GM23248 (cell line): ENCODE measurements at places on chromosomes 6 and 20. TPM values are rescaled to one million over a fixed set of nuclear protein-coding genes. Genes with fewer than 3 reads are reported as not detected.

NNAT gene
- not detected in 2 replicates for total RNA-seq

FAM83B gene
- not detected in 2 replicates for total RNA-seq

DNA sequence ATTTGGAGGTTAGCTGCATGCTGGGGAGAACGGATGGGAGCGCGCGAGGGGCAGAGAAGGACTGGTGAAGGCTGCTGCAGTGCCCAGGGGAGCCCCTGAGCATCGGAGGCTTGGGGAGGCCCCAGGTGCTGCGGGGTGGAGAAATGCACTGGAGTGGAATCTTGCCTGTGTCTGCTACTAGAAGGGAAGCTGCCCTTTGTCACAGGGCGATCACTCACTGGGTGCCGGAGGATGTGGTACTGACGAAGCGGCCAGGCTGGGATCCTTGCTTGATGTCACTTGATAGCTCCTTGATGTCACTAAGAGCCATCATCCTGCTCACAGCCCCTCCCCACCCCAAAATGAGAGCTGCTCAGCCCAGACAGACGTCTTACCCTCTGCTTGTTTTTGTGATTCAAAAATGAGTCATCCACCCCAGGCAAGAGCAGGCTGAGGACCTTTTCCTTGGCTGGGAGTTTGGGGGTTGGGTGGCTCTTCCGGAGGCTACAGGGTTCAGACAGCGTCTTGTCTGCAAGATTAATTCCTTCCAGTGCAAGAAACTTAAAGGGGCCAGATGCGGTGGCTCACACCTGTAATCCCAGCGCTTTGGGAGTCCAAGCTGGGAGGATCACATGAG lies 62.6 kb upstream of the PMEPA1 start:
- DNase-seq, result peak; percentile 83

- DNase-seq, result peak; percentile 52
These were observed 38.4 kb downstream of the HS3ST5 start for GRCh38 chr6:114304304-114304887.

DNA sequence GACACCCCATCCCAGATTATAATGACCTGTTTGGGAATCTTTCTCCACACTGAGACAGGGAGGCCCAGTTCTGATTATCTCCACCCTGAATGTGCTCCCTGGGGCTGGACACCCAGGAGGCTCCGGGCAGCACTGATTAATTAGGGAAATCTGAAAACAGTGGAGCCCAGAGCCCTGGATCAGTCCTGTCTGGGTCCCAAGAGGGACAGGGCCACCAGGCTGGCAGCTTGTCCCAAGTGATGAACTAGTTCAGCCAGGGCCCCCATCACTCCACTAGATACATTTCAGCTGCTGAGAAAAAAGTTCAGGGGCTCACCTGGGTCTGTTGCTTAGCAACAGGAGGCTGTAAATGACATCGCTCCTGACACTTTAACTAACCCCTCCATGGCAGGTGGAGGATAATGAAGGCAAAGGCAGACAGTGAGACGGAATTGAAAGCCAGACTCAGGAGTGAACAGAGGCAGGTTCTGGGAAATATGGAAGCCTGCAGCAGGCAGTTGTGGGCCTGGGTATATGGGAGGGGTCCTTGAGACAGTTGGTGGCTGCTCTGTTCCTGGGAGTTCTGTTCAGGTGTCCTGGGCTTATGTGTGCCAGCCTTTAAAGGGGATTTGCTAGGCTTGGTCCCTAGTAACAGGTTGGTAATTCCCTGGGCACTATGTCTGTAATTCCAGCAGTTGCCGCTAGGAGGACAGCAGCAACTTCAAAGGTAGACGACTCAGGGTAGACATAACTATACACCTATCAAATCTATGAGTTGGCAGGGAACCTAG lies 78.3 kb upstream of the CTNNBL1 start:
- DNase-seq, result peak; percentile 32

- DNase-seq, result no peak
These were observed 18.9 kb upstream of the PMEPA1 start for GRCh38 chr20:57728762-57729161.

DNA sequence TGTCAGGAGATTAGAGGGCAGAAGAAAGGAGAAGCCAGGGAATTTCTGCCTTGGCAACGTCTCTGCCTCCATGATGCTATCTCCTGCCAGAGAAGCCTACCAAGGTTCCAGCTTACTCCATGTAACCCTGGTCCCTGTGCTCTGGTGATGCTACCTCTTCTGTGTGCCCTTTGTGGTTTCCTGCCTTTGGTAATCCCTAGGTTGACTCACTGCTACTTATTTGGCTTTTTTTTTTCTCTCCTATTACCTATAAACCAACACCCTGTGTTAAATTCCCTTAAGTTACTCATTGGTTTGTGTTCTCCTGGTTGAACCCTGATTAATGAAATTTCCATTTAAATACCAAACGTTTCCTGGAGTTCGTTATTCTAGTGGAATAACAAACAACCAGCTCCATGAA lies 527.8 kb upstream of the FLRT3 start:
- DNase-seq, result peak; percentile 57

DNA sequence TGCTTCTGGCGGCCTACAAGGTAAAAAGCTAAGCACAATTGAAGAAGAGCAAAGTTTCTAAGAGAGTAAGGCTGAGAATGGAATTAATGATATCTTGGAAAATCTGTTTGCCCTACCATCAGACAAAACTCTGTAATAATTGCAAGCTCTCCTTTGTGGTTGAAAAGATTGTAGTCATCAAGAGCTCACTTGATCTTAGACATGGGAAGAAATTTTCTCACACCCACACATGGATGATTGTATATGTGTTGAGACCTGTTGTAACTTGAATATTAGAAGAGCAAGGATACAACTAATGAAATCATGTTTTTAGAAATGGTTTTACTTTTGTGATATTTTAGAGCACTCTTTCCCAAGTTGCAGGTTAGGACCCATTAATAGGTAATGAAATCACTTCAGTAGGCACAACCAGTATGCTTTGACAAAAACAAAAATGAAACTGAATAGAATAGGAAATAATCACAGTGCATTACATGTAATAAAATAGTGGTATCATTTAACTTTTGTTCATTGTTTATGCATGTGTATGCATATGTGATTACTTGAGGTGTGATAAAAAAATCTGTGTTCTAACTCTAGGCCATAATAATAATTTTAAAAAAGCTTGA lies 14.0 kb downstream of the DCBLD1 start:
- peak; percentile 89 for DNase-seq

DNA sequence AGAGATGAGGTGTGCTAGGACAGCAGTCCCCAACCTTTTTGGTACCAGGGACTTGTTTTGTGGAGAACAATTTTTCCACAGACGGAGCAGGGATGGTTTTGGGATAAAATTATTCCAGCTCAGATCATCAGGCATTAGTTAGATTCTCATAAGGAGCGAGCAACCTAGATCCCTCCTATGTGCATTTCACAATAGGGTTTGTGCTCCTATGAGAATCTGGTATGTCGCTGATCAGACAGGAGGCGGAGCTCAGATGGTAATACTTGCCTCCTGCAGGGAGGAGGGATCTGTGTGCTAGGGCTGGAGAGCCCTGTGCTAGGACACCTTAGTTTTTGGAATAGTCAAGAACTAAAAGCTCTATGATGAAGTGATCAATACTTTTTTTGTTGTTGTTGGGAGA lies 2.5 kb downstream of the SMIM13 start:
- DNase-seq, result peak; percentile 41

DNA sequence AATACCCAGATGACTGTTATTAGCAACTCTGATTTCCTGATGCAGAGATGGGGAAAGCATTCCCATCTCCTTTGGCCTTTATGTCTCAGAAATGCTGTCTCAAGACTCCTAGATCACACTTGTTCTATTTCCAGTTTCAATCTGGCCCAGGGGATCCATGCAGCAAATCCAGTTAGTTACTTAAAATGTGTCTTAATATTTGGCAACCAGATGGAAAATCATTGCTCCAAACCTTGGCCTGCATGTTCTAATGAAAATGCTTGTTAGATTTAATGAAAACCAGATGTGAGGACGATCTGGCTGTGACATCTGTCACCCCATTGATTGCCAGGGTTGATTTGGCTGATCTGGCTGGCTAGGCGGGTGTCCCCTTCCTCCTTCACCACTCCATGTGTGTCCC lies 125.2 kb downstream of the TSHZ2 start:
- no peak for DNase-seq

DNA sequence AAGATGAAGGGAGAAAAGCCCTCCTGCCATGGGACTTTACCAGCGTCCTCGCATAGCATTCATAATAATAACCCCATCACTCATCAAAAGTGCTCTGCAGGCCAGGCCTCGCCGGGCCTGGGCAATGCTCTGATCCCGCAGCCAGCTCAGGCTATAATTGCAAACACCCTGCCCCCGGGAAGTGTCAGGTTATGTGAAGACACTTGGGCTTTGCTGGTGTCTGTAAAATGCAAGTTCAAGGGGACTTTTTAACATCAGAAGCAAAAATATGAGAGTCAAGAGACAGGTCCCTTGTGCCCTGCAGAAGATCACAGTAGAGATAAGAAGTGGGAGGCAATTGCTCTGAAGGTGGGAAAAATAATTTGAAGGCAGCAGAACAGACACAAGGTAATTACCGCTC lies 381.0 kb downstream of the MAFB start:
- no peak for DNase-seq

DNA sequence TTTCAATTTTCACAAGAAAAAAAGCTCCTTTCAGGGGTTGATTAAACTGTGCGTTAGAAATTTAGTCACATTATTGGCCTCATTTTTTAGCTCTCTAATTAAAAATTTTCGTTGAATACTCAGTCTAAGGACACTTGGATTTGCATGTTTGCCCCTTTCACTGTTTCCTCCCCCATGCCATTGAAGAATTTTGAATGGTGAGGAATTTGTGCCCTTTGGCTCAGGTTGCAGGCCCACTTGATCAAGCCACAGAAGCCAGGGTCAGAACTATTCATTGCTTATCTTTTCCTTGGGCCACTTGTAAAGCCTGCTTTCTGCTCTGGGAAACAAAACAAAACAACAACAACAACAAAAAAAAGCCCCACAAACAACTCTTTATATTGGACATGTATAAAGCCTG lies 12.2 kb downstream of the LIN28B start:
- no peak for DNase-seq

DNA sequence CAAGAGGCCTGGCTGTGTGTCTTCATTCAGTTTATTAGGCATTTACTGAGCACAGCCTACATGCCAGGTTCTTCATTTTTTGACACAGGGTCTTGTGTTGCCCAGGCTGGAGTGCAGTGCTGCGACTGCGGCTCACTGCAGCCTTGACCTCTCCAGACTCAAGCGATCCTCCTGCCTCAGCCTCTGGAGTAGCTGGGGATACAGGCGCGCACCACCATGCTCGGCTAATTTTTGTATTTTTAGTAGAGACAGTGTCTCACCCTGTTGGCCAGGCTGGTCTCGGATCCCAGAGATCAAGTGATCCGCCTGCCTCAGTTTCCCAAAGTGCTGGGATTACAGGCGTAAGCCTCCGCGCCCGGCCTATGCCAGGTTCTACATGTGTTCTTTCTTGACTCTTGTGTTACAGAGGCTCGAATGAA lies 601 bp upstream of the ATRN start:
- no peak for DNase-seq

DNA sequence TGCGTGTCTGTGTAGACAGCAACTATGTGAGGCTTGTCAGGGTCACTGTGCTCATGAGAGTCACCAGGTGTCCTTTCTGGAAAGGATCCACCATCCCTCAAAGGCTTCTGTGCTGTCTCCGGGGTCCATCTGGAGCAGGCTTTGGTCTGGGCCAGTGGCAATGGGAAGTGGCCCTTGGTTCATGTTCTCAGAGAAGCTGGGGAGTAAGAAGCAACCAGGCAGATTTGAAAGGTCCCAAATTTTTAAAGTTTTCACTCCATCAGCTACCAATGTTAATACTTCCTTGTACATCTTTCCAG lies 68.2 kb downstream of the GCNT2 start:
- no peak for DNase-seq

- DNase-seq, result no peak
These were observed 23.0 kb downstream of the CARMIL1 start for GRCh38 chr6:25302151-25302550.

- peak; percentile 58 for DNase-seq
These were observed 708 bp downstream of the NRN1 start for GRCh38 chr6:6006006-6006427.

DNA sequence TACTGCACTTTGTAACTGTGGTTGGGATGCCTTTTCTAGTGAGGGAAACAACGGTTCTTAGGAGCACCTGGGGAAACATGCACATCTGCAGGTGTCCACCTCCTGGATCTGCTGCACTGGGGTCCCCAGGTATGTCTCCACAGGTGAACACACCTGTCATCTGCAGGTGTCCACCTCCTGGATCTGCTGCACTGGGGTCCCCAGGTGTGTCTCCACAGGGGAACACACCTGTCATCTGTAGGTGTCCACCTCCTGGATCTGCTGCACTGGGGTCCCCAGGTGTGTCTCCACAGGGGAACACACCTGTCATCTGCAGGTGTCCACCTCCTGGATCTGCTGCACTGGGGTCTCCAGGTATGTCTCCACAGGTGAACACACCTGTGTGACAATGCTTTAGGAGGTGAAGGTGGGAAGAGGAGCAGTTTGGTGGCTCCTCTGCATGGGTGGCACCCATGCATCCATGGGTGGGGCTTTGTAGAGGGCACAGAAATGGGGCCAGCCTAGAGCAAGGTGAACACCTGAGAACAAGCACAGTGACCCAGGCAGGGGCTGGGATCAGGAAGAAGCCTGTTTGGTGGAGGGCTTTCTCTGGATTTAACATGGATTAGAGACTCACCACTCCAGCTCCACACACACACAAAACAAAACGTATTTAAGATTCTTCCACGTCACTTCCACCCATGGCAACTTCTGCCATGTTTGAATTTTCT lies 206.0 kb upstream of the CDH4 start:
- no peak for DNase-seq

DNA sequence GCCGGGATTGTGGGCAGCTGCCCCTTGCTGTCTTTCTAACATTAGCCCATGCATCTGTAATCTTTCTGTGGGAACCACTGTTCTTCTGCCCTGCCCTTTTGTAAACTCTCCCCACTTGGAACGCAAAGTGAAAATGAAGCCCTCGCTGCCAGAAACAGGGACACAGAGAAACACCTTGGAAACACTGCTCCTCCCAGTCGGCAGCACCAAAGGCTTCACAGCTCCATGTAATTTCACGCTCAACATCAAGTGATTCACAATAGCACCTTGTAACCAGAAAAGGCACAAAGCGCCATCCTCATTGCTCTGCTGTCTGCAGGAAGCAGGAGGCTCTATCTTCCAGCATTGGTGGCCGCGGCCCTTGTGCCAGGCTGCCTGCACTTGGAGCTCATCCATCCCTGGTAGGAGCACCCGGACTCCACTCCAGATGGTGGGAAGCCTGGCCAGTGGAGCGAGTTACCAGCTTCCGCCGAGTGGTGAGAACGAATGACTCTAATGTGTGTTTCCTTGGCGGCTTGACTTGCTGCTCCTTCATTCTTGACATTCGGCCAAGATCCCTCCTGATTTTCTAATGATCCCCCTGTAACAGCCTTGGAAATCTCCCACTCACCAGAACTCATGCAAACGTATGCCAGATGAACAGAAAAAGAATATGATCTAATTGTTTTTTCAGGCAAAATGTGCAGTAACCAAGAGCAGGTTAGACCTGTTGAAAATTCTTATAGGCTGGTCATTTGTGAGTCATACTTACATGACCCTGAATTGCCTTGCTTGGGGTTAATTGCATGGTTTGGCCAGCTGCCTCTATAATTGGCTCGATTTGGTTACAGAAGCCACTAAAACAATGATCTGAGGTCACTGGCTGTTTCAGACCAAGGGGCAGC lies 169.1 kb upstream of the CDYL start:
- DNase-seq, result peak; percentile 64

- DNase-seq, result no peak
These were observed 1.5 kb downstream of the TGM3 start for GRCh38 chr20:2297357-2297728.
